ENCODE measurements at places on chromosomes 13 and 19.

- DNase-seq, result no peak
Measured at GRCh38 chr13:21231426-21231940, 55.0 kb downstream of the MRPL57 start.

DNA sequence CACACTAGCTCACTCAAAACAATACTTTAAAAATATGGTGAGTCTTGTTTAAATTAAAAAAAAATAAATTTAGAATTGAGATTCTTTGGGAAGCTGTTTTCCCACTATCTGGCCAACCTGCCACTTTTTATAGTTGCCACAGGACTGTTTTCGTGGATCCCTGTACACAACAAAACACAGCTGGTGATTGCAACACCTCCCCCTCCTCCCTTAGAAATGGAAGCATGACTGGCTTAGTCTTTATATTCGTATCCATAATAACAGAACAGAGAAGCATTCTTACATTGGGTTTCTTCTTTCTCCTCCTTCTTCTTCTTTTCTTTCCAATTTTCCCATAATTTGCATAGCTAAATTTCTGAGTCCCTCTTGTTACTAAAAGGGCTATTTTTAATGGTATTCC, 79.5 kb upstream of the GJB6 start:
- DNase-seq, result no peak

- no peak for DNase-seq
Measured at GRCh38 chr19:44626048-44626624, 12.8 kb downstream of the IGSF23 start.

DNA sequence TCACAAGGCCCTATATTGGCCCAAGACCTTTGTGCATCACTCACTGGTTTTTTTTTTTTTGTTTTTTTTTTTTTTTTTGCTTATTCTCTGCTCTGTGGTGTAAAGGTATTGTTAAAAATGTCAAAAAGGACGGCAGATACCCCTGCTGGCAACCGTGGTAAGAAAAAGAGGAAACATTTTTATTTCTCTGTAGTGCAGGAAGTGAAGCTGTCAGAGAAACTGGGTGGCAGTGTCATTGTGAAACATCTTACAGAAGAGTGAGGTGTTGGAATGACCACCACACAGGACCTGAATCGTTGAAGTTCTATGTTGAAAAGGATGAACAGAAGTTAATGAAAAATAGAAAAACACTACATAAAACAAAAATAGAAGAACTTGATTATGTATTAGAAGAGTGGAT, 346.4 kb downstream of the FGF9 start:
- DNase-seq, result no peak

- no peak for DNase-seq
Measured at GRCh38 chr13:85589021-85589420, 210.2 kb downstream of the SLITRK6 start.

GRCh38 chr13:100290165-100290801, 201.4 kb downstream of the PCCA start:
- DNase-seq, result no peak

DNA sequence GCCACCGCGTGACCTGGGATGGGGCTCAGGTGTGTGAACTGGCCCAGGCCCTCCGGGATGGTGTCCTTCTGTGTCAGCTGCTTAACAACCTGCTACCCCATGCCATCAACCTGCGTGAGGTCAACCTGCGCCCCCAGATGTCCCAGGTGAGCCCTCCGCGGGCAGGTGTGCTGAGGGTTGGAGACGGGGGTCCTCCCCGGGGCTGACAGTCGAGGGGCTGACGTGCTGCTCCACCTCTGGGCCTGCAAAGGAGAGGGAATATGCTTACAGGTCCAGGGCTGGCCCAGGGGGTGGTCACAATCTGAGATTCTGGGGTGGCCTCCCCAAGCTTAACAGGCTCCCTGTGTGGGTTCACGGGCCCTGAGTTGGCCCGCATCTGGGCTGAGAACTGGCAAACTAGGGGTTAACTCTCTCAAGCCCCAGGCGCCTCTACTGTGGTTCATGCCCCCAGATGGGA, 386 bp downstream of the VAV1 start:
- no peak for DNase-seq

- DNase-seq, result no peak
Measured at GRCh38 chr13:82687884-82688283, 1194.4 kb downstream of the SLITRK1 start.

GRCh38 chr19:4114181-4114580, 9.7 kb downstream of the MAP2K2 start:
- no peak for DNase-seq

GRCh38 chr13:41960211-41960636, 685 bp downstream of the VWA8 start:
- no peak for DNase-seq

GRCh38 chr13:99733346-99733745, 232.1 kb downstream of the TM9SF2 start:
- DNase-seq, result no peak

GRCh38 chr13:40126306-40127085, 471.0 kb downstream of the COG6 start:
- DNase-seq, result no peak

GRCh38 chr13:61109741-61110140, 305.9 kb downstream of the PCDH20 start:
- DNase-seq, result no peak

- DNase-seq, result no peak
Measured at GRCh38 chr13:65943024-65943423, 1287.1 kb downstream of the PCDH9 start.

- DNase-seq, result peak; percentile 65
Measured at GRCh38 chr13:21670883-21671619, at the start of gene FGF9. TSS of gene FGF9 (plus strand) at chr13:21671073. CDS start at chr13:21671913, 840 bp downstream.

GRCh38 chr19:13864046-13864666, 12.8 kb upstream of the NANOS3 start:
- no peak for DNase-seq

DNA sequence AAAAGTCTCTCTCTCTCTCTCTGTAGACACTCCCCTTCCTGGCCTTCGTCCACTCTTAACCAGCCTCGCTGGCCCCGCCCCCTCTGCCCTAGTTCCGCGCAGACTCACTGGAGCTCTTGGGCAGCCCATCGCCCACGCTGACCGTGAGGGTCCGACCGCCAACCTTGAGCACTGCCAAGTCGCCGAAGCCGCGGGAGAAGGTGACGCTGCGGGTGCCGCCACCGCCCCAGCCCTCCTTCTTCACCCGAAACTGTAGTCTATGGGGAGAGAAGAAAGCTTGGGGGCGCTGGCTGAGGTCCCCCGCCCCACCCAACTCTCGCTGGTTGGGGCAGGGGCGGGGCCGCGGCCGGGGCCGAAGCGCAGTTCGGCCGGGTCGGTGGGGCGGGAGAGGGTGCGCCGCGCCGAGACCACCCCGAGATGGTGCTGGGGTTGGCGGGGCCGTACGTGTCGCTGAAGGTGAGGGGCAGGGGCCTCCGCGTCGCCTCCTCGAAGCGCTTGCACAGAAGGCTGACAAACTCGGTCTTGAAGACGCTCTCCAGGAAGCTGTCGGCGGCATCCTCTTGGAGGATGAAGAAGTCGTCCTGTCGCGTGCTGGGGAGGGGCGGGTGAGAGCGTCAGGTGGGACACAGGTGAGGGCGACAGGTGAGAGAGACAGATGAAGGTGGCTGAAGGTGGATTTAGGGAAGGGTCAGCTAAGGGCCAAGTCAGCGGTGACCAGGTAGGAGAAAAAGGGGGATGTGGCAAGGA, 12.6 kb upstream of the ZNF414 start:
- DNase-seq, result no peak

DNA sequence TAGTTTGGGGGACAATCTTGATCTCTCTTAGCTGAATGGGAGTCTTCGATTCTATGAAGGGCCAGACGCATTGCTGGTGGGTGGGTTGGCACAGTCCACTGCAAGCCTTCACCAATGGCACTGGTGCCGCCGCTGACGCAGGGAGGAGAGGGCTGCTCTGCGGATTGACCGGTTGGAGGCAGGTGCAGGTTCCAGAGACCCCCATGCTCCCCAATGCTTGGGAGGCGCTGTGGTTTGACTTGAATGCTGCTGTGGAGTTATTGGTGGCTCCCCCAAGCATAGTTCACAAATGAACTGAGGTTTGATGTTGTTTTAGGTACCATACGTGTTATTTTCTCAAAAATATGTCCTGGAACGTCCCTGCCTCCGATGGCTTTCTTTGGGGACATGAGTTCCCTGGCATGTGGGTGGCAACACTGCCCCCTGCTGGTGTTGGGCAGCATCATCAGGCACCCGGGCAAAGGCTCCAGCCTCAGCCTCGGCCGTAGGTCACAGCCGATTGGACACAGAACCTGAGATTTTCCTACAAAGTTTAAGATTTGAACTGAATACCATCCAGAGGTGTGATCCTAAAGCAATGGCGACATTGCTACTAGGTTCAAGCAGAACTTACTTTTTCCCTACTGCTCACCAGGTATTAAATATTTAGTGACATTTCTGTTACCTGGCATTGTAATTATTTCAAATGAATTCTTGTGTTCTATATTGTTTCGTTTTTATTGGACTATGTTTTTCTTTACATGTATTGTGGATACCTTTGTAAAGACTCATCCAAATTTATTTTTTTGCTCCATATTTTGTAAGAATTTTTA, 95.5 kb downstream of the ANKRD10 start:
- DNase-seq, result peak; percentile 73
